ENCODE measurements at places on chromosomes 6 and 20.

- no peak for DNase-seq
These were observed 19.7 kb downstream of the RBL1 start for GRCh38 chr20:37075932-37076685.

GRCh38 chr20:24033151-24033550, 44.6 kb upstream of the GGTLC1 start:
- no peak for DNase-seq

- DNase-seq = peak; percentile 12
These were observed 406.1 kb upstream of the MARCKS start for GRCh38 chr6:113451049-113451448.

DNA sequence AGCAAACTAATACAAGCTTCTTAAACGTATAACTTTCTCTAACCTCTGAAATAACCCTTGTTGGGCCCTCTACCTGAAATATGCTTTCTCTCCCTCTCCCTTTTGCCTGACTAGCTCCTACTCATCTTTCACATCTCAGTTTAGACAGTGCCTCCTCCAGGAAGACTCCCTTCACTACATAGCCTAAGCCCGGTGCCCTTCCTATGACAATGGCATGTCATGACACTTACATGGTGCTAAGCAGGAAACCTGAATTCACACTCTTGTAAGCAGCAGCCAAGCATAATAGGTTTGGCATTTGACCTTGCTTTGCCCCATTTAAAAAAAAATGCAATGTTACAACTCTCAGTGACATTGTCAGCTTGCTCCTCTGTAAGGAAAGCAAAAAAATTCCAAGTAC, 33.1 kb upstream of the FBXL4 start:
- DNase-seq = no peak

DNA sequence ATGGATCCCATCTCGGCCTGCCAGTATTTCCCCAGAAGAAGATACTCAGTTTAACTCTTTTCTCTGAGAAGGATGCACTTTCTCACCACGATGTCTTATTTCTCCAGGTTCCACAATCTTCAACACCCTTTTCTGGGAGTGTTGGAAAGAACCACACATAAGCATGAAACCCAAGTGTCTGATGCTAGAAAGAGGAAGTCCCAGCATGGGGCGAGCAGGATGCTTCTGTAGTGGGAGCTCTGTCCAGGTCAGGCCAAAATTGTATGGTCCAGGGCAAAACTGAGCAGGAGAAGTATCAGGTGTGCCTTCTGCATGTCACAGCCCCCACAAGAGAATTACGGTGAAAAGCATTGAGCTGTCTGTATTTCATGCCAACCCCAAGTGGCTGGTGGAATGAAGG, 11.0 kb downstream of the TREM1 start:
- no peak for DNase-seq

GRCh38 chr20:62838128-62838891, 21.5 kb downstream of the COL9A3 start:
- DNase-seq = peak; percentile 97

DNA sequence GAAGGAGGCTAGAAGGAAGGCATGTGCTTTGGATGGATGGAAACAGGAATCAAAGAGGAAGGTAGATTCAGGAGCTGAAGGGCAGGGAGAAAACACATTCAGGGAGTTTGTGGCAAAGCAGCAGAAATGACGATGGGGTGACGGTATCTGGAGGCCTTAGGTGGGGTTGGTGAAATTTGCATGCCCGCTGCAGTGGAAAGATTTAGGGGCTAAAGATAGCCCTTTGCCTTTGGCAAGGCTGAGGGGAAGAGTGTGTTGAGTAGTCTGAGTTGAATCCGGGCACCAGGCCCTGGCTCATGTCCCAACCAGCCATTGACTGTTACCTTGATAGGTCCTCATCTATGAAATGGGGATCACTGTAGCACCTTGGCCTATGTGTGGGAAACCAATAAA, 1.3 kb downstream of the GZF1 start:
- no peak for DNase-seq

GRCh38 chr20:2879146-2879545, 5.9 kb downstream of the PTPRA start:
- peak; percentile 83 for DNase-seq

DNA sequence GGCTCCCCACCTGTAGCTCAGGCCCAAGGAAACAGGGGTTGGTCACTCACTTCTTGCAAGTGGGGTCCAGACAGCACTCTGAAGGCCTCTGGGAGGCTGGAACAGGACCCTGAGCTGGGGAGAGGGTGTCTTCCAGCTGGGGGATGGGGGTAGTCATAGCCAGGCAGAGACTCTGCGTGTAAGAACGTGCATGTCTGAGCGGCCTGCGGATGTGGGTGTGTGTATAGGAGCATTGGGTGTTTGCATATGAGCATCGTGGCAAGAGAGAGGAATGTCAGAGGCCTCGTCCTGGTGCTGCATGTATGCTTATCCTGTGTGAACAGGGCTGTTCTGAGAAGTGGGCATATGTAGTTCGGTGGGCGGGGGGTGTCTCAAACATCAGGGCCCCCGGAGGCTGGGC, 12.1 kb downstream of the BPIFB3 start:
- no peak for DNase-seq

DNA sequence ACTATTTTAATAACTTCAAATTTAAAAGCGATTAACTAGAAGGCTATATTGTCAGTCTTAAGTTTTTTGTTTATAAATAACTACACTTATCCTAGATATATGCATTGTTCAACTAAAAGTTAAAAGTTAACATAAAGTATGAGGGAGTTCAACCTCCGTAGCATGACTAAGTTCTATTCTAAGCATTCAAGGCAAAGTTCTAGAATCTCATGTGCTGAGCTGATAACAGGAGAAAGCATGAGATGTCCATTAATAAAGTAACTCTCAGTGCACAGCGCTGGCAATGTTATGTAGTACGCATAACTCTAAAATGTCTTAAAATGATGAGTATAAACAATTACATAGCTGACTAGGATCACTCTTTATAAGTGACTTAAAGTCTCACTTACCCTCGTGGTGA, 264.8 kb downstream of the RNGTT start:
- DNase-seq = no peak

DNA sequence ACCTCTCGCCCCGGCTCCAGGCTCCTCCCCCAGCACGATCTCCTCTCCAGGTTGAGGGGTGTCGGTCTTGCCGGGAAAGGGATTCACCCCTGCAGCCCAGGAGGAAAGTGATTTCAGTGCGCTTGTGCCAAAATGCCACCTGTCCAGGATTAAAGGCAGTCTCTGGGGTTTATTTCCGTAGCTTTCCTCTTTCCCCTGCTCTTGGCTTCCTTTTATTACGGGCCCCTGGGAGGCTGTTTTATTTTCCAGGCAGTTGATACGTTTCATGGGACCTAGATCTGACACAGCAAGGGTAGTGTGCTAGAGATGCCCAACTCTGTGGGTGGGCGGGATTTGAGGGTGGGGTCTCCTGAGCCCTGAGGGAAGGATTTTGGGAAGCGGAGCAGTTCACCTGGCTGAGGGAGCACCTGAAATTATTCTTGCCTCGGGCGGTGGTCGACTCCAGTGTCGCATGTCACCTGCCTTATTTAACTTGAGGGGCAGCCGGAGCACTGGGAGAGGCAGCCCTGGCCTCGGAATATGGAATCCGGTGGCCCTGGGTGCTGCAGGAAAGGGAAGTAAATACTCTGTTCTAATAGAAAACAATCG, 9.5 kb upstream of the NKX2-2 start:
- DNase-seq = peak; percentile 71

- DNase-seq = no peak
These were observed 12.4 kb downstream of the CD2AP start for GRCh38 chr6:47489995-47490394.

- no peak for DNase-seq
These were observed 24.7 kb downstream of the TBC1D7 start for GRCh38 chr6:13303668-13304017.

- no peak for DNase-seq
These were observed 32.6 kb upstream of the APCDD1L start for GRCh38 chr20:58547623-58548475.

- DNase-seq = no peak
These were observed 5.5 kb downstream of the OGFRL1 start for GRCh38 chr6:71294121-71294523.

DNA sequence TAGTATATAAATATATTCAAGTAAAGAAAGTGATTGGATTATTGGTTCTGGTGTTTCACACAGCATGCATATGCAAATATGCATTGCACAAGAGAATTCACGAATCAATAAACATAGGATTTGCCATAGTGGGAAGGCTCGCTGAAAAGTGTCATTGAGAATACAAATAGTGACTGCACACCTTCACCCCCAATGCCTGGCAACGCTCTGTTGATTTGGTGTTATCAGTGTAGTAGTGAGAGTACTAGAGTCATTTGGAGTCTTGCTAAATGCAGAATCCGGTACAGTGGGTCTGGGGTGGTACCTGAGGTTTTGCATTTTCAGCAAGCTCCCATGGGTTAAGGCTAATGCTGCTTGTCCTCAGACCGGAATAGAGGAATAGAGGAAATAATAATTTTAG, 49.7 kb upstream of the NAA20 start:
- DNase-seq = no peak

- DNase-seq = no peak
These were observed 49.3 kb downstream of the GFRA4 start for GRCh38 chr20:3613821-3614440.

DNA sequence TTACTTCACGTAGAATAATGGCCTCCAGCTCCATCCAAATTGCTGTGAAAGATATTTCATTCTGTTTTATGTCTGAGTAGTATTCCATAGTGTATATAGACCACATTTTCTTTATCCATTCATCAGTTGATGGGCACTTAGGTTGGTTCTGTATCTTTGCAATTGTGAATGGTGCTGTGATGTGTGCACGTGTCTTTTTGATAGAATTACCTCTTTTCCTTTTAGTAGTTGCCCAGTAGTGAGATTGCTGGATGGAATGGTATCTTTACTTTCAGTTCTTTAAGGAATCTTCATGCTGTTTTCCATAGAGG, 91.8 kb downstream of the CARMIL1 start:
- DNase-seq = no peak

DNA sequence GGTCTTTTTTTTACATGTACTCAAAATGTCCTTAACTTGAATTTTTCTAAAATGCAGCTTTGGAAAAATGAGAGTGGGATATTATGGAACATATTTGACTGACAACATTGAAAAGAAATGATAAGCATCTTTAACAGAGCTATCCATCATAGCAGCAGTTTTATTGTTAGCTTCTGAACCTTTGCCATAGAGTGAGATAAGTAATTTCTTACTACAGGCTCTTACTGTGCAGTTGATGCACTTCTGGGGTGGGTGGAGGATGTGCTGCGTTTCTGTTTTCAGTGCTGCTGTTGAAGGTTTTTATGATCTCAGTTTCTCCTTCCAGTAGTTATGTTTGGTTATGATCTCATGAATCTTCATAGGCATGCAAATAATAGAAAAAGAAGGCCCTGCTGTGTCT, 267.0 kb downstream of the TMEM242 start:
- no peak for DNase-seq

DNA sequence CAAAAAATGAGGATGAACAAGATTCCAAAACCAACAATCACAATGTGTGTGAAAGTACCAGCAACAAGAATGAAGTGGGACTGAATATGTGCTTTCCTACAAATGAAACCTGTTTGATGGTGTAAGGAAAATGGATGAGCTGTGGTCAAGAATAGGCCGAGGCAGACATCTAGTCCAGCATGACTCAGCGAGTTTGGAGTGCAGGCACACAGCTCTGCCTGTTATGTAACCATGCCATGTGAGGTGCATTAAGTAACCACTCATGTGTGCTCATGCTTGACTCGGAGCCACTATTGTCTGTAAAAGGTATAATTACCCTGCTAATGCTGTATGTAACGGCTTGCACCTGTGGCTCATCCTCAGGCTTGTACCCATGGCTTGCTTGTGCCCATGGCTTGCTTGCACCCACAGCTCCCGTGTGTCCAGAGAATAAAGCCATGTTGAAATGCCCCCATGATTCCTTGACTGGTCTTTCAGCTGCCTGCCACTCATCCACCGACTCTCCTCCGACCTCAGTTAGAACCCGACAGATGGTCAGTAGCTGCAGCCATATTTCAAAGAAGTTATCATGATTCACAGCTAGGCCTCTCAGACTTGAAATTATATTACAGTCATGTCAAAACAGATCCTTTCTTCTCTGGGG, 98.7 kb downstream of the BACH2 start:
- DNase-seq = no peak

DNA sequence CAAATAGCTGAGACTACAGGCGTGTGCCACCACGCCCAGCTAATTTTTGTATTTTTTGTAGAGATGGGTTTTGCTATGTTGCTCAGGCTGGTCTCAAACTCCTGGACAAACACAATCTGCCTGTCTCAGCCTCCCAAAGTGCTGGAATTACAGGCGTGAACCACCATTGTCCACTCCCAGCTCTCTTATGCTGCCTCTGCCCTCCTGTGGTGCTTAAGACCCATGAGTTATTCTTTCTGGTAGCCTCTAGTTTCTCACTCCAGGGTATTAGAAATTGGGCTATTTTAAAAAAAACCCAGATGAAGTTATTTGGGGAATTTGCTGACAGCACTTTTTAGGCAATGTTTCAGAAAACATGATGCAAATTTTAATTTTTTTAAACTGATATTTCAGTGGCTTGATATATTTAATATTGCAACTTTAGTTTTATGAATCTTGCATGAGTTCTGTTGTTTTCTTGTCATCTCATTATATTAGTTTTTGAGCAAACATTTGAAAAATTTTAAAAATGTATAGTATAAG, 114.0 kb upstream of the FOXO3 start:
- no peak for DNase-seq

DNA sequence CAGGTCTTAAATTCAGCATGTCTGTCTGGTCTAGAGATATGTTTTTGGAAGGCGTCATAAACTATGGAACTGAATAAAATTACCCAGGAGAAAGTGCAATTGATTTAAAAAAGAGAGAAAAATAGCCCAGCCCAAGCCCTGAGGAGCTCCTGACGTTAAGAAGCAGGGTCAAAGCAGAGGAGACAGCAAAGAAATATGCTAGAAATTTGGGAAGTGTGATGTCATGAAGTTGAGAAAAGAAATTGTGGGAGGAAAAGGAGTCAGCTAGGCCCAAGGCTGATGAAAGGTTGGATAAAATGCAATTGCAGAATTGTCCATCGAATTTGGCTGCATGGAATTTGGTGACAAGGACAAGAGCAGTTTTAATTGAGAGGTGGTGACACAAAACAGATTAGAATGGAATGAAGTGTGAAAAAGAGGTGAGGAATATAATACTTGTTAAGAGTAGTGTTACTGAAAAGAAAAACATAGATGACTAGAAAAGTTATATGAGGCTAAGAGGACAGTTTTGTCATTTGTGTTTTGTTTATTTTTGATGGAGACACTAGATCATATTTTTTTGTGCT, 381.6 kb downstream of the LAMA2 start:
- no peak for DNase-seq

DNA sequence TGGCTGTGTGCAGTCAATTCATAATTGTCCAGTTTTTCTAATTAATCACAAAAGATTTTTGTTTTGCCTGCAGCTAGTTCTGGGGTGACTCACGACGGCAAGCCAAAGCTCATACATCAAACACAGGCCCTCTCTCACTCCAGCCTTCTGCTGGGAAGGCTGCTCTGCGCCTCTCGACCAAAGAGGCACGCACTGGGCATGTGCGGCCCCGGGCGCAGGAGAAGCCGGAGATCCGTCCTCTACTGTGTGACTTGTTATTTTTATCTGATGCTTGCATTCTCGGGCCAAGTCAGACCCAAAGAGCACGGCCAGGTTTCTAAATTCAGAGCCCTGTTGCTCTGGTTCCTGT, 98.5 kb downstream of the TFAP2A start:
- DNase-seq = no peak
